ENCODE measurements at places on chromosomes 6 and 20.
A peak's percentile ranks its signal among the peaks of the same experiment; 100 is the strongest.

GRCh38 chr6:11163932-11164331, 52.4 kb upstream of the ERVFRD-1 start:
- no peak for DNase-seq

- DNase-seq, result no peak
Observed at GRCh38 chr6:26284537-26285142, 80.4 kb upstream of the BTN3A2 start.

DNA sequence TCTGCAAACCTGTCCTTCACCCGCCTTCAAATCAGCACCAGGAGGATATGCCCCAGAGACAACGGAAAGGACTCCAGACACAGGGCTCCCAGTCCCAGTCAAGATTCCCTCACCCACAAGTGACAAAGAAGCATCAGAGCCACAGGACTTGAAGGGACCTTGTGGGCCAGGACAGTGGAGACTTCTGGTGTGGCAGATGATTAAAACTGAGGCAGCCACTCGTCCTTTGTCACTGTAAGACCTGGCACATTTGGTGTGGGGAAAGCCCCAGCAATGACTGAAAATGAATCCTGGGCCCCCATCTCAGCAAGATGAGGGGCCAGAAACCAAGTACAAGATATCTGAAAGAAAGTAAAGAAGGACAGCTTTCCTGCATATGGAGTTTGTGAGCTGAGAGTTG, 15.6 kb upstream of the GMPR start:
- DNase-seq, result no peak

- DNase-seq, result no peak
Observed at GRCh38 chr6:14406614-14407331, 289.2 kb downstream of the CD83 start.

- DNase-seq, result no peak
Observed at GRCh38 chr6:37830225-37830624, 10.7 kb downstream of the ZFAND3 start.

- no peak for DNase-seq
Observed at GRCh38 chr20:8050157-8050837, 30.7 kb upstream of the TMX4 start.

DNA sequence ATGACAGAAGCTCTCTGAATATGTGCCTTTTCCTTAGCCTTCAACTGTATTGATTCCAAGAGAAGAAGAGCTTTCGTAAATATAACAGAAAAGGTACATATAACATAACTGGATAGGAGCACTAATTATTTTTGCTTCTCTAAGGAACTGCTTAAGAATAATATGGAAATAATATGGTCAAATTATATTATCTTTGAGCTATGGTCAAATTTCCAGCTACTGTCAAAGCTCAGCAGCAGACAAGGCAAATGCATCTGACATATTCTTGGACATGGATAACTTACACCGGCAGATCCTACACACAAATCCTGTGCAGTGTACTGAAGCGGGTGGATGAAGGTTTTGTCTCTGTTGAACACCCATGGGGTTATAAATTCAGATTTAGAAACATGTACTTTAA, 150.6 kb downstream of the HIVEP2 start:
- no peak for DNase-seq

GRCh38 chr6:39935241-39935640, 979 bp upstream of the MOCS1 start:
- no peak for DNase-seq

- DNase-seq, result no peak
Observed at GRCh38 chr6:124319410-124319809, 515.7 kb downstream of the NKAIN2 start.

GRCh38 chr6:158524311-158524710, 35.6 kb upstream of the TMEM181 start:
- DNase-seq, result no peak

DNA sequence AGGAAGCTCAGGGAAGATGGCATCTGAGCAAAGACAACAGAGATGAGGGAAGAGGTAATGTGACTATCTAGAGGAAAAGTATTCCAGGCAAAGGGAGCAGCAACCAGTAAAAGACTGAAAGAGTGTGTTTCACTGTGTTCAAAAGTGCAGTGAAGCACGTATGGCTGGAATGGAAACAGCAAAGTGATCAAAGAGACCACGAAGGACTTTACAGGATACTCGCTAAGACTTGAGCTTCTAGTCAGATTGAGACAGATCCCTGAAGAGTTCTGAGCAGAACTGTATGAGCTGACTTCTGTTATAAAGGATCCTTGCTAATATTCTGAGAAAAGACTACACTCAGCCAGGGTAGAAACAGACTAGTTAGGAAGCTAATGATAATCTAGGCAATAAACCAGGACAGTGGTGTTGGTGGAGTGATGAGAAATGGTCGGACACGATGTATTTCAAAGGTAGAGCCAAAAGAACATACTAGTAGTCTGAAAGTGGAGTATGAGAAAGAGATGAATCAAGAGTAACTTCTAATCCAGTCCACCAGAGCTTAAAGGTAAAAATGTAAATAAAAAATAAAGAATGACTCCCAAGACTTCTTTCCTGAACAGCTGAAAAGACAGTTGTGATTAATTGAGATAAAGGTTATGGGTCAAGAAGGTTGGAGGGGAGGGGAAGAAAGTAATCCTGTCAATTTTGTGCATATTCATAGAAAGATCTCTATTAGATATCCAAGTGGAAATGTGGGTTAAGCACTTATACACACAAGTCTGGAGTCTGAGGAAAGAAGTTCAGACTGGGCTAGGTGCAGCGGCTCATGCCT, 14.2 kb downstream of the SEC63 start:
- no peak for DNase-seq

- no peak for DNase-seq
Observed at GRCh38 chr20:53678315-53678989, 84.8 kb upstream of the ZNF217 start.

GRCh38 chr6:158999154-158999665, 792 bp downstream of the RSPH3 start:
- peak; percentile 64 for DNase-seq

GRCh38 chr20:49701241-49701790, 12.4 kb downstream of the B4GALT5 start:
- no peak for DNase-seq

DNA sequence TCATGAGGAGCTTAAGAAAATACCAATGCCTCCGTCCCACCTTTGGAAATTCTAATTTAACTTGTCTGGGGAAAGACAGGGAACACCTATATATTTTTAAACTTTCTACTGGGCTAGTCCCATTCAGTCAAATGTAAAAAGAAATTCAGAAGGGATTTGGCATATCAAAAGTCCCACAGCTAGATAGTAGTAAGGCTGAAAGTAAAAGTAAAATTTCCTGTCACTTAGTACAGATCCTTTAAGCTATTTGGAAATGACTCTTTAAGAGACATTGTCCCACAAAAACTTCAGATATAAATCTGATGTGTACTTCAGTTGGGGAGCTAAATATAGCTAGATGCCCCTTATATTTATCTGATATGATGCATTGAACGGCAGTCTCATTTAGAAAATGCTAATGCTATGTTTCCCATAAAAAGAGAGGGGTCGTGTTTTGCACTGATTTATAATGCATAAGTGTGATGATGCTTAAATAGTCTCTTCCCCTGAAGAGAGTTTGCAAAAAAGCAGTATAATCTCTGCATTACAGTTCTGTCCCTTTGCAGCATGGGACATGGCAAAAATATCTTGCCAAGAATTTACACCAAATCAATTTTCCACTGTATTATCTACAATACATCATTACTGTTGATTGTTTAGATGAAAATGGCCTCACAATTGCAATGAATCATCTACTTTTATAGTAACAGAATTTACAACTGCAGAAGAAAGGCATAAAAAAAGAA, 860.8 kb upstream of the MAP3K7 start:
- no peak for DNase-seq

GRCh38 chr6:125192610-125192930, 39.0 kb downstream of the TPD52L1 start:
- no peak for DNase-seq

GRCh38 chr20:23147964-23148730, 62.0 kb upstream of the CD93 start:
- DNase-seq, result no peak

- no peak for DNase-seq
Observed at GRCh38 chr20:52105442-52106422, 85.8 kb downstream of the ZFP64 start.

DNA sequence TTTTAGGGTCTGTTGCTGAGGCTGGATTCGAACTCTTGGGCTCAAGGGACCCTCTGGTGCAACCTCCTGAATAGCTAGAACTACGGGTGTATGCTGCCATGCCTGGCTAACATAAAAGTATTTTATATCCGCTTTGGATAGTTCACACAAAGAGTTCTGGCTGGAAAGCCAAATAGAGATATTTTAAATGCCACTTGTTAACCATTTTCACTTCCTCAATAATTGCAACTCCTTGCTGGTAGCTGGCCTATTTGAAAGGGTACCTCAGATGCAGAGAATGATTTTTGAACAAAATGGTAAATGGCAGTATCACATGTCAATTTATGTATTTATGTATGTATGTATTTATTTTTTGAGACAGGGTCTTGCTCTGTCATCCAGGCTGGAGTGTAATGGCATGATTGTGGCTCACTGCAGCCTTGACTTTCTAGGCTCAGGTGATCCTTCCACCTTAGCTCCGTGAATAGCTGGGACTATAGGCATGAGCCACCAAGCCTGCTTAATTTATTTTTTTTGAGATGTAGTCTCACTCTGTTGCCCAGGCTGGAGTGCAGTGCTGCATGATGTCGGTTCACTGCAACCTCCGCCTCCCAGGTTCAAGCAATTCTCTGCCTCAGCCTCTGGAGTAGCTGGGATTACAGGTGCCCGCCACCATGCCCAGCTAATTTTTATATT, 12.9 kb upstream of the JARID2 start:
- no peak for DNase-seq

DNA sequence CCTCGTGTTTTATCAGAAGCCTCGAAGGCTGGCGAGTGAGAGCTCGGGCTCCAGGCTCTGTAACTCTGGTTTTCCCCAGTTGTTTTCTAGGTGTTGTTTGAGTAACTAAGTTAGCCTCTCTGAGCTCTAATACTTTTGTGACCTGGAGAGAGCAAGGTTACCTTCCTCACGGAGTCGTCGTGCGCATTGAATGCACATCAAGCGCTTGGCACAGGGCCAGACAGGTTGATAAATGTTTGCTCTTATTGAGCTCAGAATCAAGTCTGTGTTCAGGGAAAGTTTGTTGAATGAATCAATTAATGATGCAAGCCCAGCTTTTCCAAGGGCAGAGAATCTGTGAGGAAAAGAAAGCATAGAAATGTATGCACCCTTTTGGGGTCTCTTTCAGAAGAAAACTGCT, 33.5 kb downstream of the EDN3 start:
- no peak for DNase-seq
